Transverse colon (tissue), 4 donors: ENCODE measurements at places on chromosomes 6 and 20. TPM values are rescaled to one million over a fixed set of nuclear protein-coding genes. Genes with fewer than 3 reads are reported as not detected.

The AKAP12 gene
- 47.0 TPM for total RNA-seq

GRCh38 chr6:29762781-29763214 is 39.6 kb downstream of the HLA-F start:
- no peak for DNase-seq

The MICAL1 gene
- total RNA-seq, result 85.3 TPM

The OR2H1 gene
- not detected for total RNA-seq

DNA sequence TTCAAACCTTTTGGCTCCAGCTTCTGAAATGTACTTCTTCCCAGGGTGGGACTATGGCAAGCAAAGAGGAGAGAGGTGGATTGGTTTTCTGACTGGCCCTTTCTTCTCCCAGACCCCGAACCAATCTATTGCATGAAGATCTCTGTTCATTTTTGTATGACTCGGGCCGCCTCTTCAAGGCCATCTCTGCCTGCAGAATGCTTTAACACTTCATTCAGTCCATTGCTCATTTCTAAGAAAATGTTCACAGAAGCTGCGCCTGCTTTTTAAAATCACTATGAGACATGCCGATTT is 1.6 kb downstream of the VGLL2 start:
- no peak for DNase-seq

The TREML2 gene
- total RNA-seq, result 0.14 TPM

DNA sequence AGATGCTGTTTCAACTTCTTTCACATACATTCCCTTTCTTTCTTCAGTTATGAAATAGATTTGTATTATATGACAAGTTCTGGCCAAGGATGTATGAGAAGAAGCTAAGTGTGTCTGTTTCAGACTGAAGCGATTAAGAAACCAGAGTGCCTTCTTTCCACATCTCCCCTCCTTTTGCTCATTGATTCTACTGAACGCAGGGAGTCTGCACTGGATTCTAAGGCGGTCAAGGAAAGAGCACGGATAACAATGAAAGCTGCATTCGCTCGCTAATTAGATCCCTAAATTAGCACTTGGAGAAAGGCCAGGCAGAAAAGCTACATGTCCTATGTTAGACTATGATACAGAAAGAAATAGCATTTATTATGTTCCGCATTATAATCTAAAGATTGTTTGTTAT is 267.7 kb downstream of the HAO1 start:
- DNase-seq, result no peak

DNA sequence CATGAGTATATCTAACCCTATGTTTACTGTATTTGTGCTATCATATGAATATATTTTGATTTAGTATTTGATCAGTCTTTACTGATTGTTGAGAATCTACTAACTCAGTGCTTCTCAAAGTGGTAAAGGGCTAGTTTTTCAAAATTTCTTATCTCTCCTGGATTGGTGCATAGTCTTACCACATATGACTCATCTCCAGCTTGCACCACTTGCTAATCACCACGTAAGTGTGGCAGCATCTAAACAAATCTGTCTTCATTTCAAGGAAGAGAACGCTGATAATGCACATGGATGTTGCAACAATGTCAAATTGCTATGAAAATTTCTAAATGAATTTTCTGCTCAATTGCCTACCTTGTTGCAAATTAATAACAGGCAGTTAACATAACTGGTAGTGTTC is 299.5 kb downstream of the PAX1 start:
- no peak for DNase-seq

- no peak for DNase-seq
Observed at GRCh38 chr6:137119196-137120104, 54.0 kb downstream of the IL22RA2 start.

DNA sequence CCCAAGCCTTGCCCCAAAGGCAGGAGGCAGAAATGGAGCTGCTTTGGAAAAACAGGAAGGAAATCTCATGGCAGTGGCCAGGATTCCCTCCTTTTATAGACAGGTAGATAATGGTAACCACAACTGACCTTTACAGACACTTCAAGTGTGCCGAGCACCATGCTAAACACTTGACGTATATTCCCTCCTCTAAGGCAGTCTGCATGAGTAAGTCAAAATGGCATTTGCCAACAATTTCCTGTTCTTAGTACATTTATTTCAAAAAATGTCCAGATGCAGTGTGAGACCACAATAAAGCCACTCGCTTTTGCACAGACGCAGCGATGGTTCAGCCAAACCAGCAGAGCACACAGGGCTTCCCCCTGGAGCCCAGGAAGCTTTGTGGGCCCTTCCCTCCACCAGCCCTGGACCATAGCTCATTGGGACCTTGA is 16.5 kb upstream of the GPR6 start:
- no peak for DNase-seq

The PNPLA1 gene
- not detected for total RNA-seq

GRCh38 chr20:17542481-17542880 is 11.3 kb upstream of the BFSP1 start:
- DNase-seq, result no peak

The SNAI1 gene
- total RNA-seq, result not detected

- DNase-seq, result no peak
Observed at GRCh38 chr6:4242601-4243000, 107.2 kb upstream of the ECI2 start.

DNA sequence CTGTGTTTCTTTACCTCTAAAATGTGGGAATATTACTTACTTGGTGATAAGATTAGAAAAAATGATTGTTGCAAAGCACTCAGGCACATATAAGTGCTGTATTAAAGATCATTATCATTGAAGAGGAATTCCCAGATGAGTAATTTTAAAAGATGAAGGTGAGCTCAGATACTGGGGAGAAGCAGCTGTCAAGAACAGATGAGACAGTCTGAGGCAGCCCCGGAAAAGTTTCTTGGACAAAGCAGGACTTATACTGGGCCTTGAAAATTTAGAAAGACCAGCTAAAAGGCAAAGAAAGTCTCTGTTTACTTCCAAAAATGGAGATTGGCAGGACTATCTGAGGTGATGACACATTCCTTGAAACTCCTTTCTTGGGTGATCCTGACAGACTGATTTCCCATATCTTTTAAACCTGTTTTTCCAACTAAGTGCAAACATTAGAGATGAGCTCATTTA is 93.8 kb upstream of the MARCKS start:
- no peak for DNase-seq

The KCNK16 gene
- total RNA-seq, result not detected

The BYSL gene
- 5.9 TPM for total RNA-seq

DNA sequence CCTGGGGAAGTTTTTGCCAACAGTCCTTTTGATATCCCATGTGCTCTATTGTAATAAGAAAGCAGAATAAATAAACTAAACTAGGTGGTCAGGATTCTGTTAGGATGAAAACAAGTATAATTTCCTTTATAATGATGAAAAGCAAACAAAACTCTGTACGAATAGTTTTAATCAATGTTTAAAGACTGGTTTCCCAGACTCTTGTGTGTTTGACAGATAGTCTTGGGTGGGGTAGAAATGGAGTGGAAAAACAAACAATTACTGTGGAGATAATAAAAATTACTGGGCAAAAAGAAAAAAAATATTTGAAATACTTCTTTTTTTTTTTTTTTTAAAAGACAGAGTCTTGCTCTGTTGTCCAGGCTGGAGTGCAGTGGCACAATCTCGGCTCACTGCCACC is 152.1 kb upstream of the FLRT3 start:
- no peak for DNase-seq

The MEI4 gene
- not detected for total RNA-seq

DNA sequence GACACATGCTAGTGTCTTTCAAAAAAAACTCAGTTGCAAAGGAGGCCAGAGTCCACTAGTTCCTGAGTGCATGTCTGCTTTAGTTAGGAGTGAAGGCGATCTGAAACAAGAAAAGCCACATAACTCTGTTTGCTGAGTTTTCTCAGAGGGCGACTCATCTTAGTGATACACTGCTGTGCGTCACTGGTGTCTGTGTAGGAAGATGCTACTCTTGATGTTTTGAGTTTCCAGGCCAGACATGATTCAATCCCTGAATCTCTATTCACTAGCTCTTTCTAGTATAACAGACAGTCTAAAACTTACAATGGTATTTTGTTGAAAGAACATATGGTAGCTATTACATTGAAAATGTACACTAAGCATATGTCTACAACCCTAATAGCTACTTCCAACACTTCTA is 60.9 kb downstream of the GFRAL start:
- DNase-seq, result no peak

The MAS1L gene
- not detected for total RNA-seq

DNA sequence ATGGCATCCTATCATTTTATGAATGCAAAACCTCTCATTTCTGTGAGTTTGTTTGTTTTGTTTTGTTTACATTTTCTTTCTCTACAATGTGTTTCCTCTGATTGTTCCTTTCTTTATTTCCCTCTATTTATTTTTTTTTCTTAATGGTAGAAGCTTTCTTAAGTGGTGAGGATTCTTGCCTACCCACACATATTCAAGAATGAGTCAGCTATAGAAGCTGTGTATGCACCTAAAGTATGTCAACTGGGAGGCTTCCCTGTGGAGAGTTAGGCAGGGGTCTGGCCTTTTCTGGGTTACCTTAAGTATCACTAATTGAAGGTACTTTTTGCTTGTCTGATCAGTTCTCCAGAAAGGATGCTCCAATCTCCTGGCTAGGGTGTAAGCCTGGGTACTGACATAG is 354.0 kb downstream of the ESR1 start:
- DNase-seq, result no peak

GRCh38 chr20:63163596-63164483 is 52.1 kb downstream of the YTHDF1 start:
- no peak for DNase-seq
